ENCODE measurements at places on chromosomes 5 and 9. TPM values are rescaled to one million over a fixed set of nuclear protein-coding genes. Genes with fewer than 3 reads are reported as not detected.

- DNase-seq: no peak
These were observed 616.0 kb downstream of the RAB3C start for GRCh38 chr5:59198832-59199231.

DNA sequence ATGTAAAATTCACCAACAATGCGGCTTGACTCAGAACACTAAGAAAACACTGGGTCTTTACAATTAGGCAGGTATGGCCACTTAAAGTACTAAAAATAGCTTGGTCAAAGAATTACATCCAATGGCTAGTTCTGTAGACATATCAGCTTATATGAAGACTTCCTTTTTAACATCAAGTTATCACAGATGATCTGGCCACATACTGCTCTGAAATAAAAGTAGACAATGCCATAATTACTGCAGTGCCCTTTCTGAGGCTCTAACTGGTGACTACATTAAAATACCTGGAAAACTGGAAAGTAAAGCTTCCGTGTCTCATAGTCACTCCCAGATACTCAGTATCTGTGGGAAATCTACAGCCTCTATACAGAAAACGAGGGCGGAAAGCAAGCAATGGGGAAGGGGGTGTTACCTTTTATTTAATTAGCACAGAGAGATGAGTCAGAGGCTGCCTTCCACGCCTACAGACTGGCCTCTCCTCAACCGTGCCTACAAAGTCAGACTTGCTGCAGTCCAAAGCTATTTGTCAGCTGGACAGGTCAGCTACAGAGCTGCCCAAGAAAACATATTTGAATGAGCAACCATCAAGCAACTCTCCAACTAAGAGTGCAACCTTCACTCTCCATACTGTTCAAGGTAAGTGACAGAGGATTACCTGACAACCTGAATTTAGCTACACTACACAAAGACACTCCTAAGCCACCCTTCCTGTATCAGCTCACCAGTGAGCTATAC is 8.7 kb downstream of the SERINC5 start:
- DNase-seq: no peak

DNA sequence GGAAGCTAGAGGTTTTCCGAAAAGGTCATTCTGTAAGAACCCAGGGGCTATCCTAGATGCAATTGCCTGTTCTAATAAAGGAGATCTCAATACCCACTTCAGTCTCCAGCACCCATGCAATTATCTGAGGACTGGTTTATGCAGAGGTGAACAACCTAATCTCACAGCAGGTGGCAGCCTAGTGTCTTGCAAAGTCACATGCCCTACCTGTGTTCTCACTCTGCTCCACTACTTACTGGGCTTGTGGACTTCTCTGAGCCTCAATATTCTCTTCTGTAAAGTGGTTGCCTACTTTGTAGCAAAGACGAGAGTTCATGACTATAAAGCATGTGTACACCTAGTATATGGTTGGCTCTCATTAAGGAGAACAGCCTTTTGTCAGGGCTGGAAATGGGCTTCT is 21.0 kb upstream of the ALDH1B1 start:
- no peak for DNase-seq

DNA sequence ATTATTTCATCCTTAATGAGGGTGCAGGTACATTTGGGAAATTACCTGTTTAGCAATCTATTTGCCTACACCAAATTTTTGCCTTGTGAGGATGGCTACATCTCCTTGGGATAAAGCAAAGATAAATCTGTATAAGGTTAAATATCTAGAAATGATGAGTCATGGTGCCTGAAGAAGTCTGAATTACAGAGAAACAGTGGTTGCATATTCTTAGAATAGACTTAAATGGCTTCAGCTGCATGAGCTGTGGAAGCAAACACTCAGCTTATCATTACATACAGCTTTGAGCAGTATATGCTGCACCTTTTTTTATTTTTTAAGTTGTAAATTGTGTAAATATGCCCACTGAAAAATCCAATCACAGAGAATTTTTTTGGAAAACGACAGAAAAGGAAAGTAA is 153.5 kb downstream of the RAPGEF6 start:
- DNase-seq: no peak

DNA sequence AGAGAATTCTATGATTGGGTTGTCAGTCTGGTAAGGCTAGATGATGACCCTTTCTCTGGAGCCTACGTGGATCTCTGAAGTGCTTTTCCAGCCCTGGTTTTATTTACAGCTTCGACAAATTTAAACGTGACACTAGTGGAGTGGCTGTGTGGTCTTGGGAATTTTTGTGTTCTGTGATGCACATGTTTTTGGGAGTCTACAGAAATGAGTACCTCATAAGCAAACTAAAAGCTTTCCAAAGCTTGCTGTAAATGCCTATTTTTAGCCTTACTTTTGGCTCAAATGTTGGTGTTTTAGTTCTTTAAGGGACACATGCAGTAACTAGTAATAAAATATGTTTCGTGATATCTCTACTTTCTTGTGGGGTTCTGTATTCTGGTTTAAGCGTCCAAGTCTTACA is 3.3 kb downstream of the LARP1 start:
- no peak for DNase-seq

DNA sequence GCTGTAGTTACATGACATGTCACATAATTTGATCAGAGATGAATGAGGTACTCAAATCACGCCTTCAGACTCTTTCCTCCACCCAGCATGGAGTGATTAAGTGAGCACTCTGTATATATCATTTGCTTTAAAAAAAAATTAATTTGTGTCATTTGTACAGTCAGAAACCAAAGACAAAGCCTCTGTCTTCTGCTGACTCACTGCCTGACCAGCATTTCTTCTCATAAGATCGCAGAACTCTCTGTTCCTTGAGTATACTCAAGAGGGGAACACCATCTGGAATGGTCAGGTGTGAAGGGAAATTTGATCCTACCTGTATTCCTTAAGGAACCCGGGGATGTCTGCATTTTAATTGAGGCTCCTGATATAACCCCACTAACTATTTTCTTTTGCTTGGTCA is 254.4 kb downstream of the FAM114A2 start:
- no peak for DNase-seq

The PCDHB14 gene
- total RNA-seq: 0.11 TPM

DNA sequence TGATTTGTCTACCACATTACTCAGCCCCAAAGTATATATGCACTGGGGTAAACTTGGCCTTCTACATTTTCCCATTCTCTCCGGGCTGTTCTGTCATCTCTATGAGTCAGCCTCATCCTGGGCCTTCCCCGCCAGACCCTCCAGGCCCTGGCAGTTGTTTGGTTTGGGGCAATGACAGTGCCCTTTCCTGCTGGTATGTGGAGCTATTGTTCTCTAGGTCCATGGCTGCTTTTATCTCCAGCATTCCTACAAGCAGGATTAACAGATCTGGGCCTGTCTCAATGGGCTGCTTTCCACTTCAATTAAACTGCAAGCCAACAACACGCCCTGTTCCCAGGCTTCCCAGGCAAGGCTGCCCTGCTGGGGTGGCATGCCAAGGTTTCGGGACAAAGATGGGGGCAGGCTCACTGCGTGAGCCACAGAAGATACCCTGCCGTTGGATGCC is 136.4 kb downstream of the SLIT3 start:
- no peak for DNase-seq

DNA sequence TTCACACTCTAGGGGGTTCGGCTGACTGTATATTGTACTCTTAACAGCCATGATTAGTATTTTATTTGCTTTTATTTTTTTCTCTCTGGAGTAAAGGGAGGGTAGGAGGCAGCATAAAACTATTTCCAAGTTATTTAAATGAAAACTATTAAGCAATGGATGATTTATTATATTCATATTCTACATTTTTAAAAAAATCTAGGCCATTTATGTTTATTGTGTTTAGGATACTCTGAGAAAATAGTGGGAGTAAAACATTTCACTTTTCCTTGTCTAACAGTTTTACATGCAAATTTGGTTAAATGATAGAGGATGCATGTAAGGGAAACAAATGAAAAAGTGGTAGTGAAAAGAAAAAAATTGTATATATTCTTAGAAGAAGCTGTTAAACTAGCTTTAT is 276.3 kb downstream of the GAS1 start:
- DNase-seq: no peak

The SQSTM1 gene
- total RNA-seq: 252 TPM

The CCNO gene
- not detected for total RNA-seq

All from activated B cell treated with CpG ODN at 0.5 μM for 24 hours (primary cell).